ENCODE measurements at places on chromosomes 6 and 20.

DNA sequence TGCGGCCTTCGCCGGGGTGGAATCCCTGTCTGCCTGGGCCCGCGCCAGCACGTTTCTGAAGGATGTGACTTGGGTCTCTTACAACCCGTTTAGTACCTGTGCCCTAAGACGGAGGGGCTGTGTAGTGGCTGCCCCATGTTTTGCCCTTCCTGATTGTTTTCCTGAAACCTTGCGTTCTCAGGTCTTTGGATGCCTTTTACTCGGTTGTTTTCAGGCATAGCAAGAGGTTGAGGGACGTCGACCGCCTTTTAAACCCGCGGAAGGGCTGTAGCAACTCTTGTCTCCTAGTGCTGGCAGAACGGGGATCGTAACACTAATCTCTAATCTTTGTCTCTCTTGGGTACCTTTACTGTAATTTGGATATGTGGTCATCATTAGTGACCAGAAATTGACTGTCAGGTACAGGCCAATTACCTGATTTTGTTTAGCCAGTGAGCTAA lies 706 bp upstream of the NANP start:
- DNase-seq: no peak

DNA sequence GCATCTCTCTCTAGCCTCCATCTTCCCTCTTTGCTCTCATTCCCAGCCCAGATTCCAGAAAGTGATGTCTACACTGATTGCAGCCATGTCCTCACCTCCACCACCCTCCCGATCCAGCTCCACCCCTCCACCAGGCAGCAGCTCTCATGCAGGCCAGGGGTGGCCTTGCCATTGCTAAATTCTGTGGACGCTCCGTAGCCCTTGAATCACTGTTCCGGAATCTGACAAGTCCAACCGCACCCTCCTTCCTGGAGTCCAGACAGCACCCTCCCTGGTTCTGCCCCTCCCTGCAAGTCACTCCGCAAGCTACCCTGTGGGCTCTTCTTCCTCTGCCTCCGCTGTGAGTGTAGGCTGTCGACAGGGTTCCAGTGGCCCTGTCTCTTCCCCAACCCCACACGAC lies 26.2 kb downstream of the TNXB start:
- no peak for DNase-seq

GRCh38 chr6:11018225-11018624 lies 25.9 kb downstream of the ELOVL2 start:
- DNase-seq: no peak

DNA sequence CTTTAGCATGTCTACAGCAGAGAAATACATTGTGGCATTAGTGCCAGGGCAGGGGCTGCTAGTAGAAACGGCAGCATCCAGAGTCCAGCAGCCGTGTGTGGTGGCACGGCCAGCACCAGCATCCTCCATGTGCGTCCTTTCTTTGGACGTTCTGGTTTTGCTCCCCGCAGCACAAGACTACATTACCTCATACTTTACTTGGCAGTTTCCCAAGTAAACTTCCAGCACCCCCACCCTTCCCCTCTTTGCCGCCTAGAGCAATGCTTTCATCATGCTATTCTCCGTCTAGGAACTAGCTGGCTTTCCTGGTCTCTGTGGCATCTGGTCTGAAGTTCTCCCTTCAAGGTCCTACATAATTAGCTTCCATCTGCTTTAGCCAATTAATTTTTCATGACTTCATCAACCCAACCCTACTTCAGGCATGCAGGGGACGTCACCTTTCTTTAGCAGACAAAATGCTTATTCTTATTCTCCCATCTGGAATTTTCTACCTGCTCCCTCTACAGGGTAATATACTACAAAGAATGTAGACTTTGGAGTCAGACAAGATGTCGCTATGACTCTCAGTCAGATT lies 67.6 kb downstream of the BLOC1S5 start:
- peak; percentile 63 for DNase-seq
